NCI-H187 (cell line): ENCODE measurements at places on chromosomes 12 and 14.

GRCh38 chr14:73133795-73134194 lies 2.5 kb upstream of the PSEN1 start:
- DNase-seq = no peak

- no peak for DNase-seq
These were observed 4.4 kb upstream of the ASIC1 start for GRCh38 chr12:50052964-50053363.

DNA sequence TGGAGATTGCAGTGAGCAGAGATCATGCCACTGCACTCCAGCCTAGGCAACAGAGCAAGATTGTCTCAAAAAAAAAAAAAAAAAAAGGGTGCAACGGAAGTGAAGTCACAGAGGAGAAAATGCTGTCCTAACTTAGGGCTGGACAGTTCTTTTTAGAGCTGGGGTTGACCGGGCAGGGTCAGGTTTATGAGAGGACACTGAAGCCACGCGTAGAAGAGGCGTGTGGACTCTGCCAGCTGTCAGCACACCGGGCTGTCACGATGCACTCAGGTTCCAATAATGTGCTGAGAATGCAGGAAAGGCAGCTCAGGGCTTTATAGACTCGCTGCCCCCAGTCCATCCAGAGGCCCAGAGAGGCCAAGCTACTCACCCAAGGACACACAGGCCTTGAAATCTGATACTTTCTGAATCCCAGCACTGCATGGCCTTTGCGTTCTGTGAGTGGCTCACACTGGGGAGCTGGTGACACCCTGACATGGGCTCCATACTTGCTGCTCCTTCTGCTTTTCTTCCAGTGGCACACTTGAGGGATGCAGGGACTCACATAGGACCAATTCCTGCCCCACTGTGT lies 28.9 kb upstream of the SPPL3 start:
- DNase-seq = no peak

DNA sequence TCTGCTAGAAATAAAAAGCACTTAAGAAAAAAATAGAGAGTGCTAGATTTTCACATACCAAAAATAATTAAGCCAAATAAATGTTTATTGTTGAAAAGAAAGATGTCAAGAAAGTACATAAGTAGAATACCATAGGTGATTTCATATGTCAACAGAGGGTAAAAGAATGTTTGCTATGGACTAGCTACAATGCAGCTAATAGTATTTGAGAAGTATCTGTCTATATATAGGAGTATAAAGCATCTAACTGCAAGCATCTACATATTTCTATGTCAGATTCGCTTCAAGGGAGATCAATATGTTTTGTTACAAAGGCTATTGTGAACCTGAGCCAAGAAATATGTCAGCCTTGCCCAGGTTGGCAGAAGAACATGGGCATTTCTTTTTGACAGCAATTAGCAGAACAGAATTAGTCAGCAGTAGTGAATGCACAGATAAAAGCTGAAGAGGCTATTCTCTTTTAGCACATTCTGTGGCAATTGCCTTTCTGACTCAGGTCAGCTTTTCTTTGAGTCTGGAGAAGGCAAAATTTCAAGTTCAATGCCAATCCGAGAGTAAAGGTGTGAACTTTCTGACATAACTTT lies 140.1 kb downstream of the ALG10B start:
- no peak for DNase-seq

DNA sequence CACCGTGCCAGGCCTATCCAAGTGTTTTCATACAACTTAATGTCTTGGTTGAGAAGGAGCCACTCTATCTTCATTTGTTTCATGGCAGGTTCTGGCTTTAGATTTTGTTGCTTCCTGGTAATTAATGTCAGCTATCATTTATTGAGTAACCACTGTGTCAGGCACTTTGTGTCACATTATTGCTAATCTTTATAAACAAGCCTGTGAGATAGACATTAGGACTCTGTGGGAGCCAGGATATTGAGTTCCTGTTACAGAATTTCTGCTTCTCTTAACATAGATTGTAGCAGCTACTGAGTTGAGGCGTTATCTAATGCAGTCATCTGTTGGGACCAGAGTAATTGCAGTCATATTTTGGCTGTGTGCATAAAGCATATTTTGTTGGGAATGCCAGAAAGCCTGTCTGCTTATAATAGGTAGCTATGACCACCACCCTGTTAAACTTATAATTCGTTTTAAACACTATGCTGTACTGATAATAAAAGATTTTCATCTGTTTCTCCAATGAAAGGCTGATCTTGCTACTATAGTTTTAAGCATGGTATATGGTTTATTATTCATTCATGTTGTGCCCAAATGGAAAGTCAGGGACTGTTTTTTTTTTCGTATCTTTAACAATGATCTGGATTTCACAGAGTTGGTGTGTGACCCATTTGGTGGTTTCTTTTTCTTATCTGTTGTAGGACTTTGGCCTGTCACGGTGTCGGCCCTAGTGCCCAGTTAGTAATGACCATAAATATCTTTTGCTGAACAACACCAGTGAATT lies 432.6 kb downstream of the PCNX1 start:
- no peak for DNase-seq

- DNase-seq = peak; percentile 60
These were observed 197.5 kb upstream of the TMEM132C start for GRCh38 chr12:128069359-128069997.

- no peak for DNase-seq
These were observed 303.5 kb downstream of the EGLN3 start for GRCh38 chr14:33647385-33647786.

- peak; percentile 60 for DNase-seq
These were observed 7.8 kb upstream of the PIP4K2C start for GRCh38 chr12:57583008-57583831.

DNA sequence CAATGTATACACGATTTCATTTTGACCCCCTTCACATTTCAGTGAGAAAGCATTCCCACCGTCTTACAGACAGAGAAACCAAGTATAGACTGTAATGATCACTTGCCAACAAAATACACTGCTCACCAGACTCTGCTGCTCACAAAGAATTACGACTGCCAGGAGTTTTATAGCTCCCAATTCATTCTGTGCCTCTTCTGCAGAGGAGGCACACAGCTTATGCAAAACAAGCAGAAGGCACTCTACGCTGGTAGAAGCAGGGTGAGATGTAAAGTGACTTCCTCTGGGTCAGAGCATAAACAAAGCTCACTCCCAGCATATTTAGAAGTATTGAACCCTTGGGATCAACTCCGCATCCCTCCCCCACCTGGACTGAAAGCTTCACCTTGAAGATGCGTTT lies 14.6 kb downstream of the SPTB start:
- no peak for DNase-seq

GRCh38 chr14:47710581-47710980 lies 35.2 kb upstream of the MDGA2 start:
- DNase-seq = no peak

DNA sequence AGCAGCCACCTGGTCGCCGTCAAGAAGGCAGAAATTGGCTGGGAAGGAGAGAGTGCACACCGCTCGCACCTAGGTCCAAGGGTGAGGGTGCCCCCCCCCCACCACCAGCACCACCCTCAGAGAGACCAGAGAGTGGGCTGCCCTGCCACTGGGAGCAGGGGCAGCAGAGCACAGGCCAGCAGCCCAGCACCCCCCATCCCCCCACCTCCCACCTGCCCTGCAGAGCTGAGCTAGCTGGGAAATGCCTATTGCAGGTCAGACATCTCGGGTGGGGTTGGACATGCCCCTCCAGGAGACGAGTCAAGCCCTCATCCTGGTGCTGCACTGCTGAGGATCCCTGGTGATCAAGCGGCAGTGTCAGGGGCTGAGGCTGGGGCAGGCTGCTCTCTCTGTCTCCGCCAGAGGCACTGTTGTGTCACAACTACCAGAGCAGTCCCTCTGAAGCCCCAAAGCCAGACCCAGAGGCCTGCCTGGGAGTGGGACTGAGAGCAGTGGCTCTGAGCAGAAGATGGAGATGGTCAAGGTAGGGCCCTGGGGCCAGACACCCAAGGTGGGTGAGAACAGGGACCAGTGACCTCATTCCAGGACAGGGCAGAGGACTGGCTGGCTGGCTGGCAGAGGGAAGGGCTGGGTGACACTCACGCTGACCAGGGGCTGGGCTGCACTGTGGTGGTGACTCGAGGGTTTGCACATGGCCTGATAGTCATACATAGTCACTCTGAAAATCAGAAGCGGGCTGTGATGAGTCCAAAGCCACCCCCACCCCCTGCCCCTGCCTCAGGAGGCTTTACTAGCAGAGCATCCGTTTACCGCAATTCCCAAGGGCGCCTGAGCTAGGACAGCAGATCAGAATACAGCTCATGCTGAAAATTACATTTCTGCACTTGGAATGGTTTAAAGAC lies 19.7 kb upstream of the LRTM2 start:
- DNase-seq = peak; percentile 12
